ENCODE measurements at places on chromosomes 4 and X. TPM values are rescaled to one million over a fixed set of nuclear protein-coding genes. Genes with fewer than 3 reads are reported as not detected.

TIGD4 gene
- polyA plus RNA-seq, result 0.12 TPM

CXCL1 gene
- polyA plus RNA-seq, result not detected

COL4A5 gene
- not detected for polyA plus RNA-seq

FABP2 gene
- not detected for polyA plus RNA-seq

SMPX gene
- polyA plus RNA-seq, result not detected

INPP4B gene
- polyA plus RNA-seq, result 0.27 TPM

TRIM61 gene
- polyA plus RNA-seq, result 2.2 TPM

PHKA2 gene
- polyA plus RNA-seq, result 9.4 TPM

OGT gene
- polyA plus RNA-seq, result 30.9 TPM

NPNT gene
- not detected for polyA plus RNA-seq

GRCh38 chrX:1411326-1411725, 19.4 kb upstream of the SLC25A6 start:
- peaks cover 9% of the 10 kb centered on the region for H3K36me3 ChIP-seq
- peaks cover 5% of the 10 kb centered on the region for H3K4me1 ChIP-seq
- H3K4me3 ChIP-seq, result no peak overlapping the region
- no peak overlapping the region for H3K27ac ChIP-seq
- DNase-seq, result no peak

GRCh38 chr4:124807421-124807820, 94.9 kb upstream of the ANKRD50 start:
- no peak overlapping the region for H3K27ac ChIP-seq
- H3K27me3 ChIP-seq, result no peaks in the 10 kb centered on the region
- DNase-seq, result no peak
- H3K36me3 ChIP-seq, result no peaks in the 10 kb centered on the region
- no peak overlapping the region for H3K4me3 ChIP-seq

GRCh38 chrX:28835991-28836390, 248.7 kb downstream of the IL1RAPL1 start:
- no peak overlapping the region for H3K27ac ChIP-seq
- H3K36me3 ChIP-seq, result no peaks in the 10 kb centered on the region
- no peaks in the 10 kb centered on the region for H3K27me3 ChIP-seq
- H3K4me3 ChIP-seq, result no peak overlapping the region
- DNase-seq, result no peak

DNA sequence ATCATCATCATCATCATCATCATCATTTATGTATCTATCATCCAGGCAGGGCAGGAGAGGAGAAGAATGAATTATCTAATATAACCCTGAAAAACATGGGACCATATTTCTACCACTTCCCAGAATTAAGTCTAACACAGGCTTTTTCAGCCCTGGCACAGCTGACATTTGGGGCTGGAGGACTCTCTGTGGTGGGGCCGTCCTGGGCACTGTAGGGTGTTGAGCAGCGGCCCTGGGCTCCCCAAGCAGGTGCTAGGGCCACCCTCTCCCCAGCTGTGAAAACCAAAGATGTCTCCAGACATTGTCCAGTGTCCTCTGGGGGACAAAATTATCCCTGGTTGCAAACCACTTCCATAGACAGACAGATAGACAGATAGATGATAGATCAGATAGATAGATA, 288.4 kb downstream of the CRLF2 start:
- no peaks in the 10 kb centered on the region for H3K4me1 ChIP-seq
- H3K4me3 ChIP-seq, result no peak overlapping the region
- no peak overlapping the region for H3K27ac ChIP-seq
- DNase-seq, result no peak
- no peaks in the 10 kb centered on the region for H3K27me3 ChIP-seq

DNA sequence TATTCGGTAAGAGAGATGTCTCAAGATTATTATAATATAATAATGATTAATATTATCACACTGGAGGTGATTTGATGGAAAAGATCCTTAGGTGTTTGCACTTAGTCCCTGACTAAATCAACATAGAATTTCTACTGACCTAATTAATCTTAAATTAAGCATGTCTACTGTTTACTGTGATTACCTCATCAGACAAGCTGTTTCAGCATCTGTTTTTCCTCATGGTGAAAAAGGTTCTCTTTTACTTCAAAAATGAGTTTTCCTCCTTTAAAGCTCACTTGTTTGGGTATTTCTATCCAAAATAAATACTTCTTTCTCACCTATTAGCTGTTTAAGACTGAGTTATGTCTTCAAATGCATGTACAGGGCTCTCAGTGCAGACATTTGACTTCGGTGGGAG, 407.8 kb downstream of the NKX6-1 start:
- H3K27ac ChIP-seq, result no peak overlapping the region
- no peak for DNase-seq
- H3K27me3 ChIP-seq, result no peaks in the 10 kb centered on the region
- no peak overlapping the region for H3K4me3 ChIP-seq

- H3K27me3 ChIP-seq, result no peaks in the 10 kb centered on the region
- H3K4me3 ChIP-seq, result no peak overlapping the region
- no peak overlapping the region for H3K27ac ChIP-seq
Measured at GRCh38 chr4:22474636-22475310, 41.1 kb downstream of the ADGRA3 start.

GRCh38 chr4:67104145-67104544, 441.2 kb downstream of the CENPC start:
- H3K27ac ChIP-seq, result no peak overlapping the region
- no peaks in the 10 kb centered on the region for H3K27me3 ChIP-seq
- DNase-seq, result no peak
- H3K4me3 ChIP-seq, result no peak overlapping the region
- H3K4me1 ChIP-seq, result no peaks in the 10 kb centered on the region

DNA sequence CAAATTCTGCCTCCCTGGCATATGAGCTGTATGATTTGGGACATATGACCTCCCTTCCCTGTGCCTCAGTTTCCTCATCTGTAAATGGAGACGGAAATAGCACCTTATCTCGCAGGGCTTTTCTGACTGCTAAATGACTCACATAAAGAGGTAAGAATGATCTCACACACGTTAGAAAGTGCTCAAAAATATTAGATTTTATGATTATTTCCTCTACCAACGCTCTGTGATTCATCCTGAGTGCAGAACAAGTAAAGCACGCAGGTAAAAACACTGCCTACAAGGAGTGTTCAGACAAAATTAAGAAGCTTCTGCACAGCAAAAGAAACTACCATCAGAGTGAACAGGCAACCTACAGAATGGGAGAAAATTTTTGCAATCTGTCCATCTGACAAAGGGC, 21.1 kb downstream of the ACSL1 start:
- H3K27me3 ChIP-seq, result no peaks in the 10 kb centered on the region
- no peaks in the 10 kb centered on the region for H3K36me3 ChIP-seq
- peak overlapping the region; percentile 24 for H3K27ac ChIP-seq
- H3K4me1 ChIP-seq, result peaks cover 31% of the 10 kb centered on the region

- H3K4me3 ChIP-seq, result no peak overlapping the region
- no peaks in the 10 kb centered on the region for H3K36me3 ChIP-seq
- H3K4me1 ChIP-seq, result no peaks in the 10 kb centered on the region
- no peaks in the 10 kb centered on the region for H3K27me3 ChIP-seq
- no peak overlapping the region for H3K27ac ChIP-seq
Measured at GRCh38 chr4:154067786-154068185, 278.9 kb upstream of the SFRP2 start.

DNA sequence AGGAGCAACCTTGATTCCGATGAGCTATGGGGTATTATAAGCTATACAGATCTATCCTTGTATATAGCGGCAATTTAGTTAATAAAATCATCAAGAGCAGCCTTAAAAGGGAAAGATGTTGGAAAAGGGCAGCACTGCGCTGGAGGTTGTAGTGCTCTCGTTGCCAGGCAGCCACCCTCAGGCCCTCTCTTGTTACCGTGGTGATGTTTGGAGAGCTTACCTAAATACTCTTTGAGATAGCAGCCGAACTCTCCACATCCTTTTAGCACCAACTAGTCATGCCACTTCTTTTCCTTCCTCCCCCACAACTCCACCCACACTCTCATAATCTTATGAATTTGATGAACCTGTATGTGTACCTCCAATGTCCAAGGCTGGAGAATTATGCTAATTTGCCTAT, 3.8 kb upstream of the RADX start:
- H3K4me1 ChIP-seq, result peaks cover 12% of the 10 kb centered on the region
- no peaks in the 10 kb centered on the region for H3K36me3 ChIP-seq
- no peak for DNase-seq
- peak overlapping the region; percentile 30 for H3K27ac ChIP-seq
- H3K27me3 ChIP-seq, result no peaks in the 10 kb centered on the region

GRCh38 chr4:58252656-58253055, 1142.5 kb upstream of the IGFBP7 start:
- no peak overlapping the region for H3K27ac ChIP-seq
- no peak for DNase-seq
- no peaks in the 10 kb centered on the region for H3K36me3 ChIP-seq
- no peak overlapping the region for H3K4me3 ChIP-seq
- H3K4me1 ChIP-seq, result no peaks in the 10 kb centered on the region

DNA sequence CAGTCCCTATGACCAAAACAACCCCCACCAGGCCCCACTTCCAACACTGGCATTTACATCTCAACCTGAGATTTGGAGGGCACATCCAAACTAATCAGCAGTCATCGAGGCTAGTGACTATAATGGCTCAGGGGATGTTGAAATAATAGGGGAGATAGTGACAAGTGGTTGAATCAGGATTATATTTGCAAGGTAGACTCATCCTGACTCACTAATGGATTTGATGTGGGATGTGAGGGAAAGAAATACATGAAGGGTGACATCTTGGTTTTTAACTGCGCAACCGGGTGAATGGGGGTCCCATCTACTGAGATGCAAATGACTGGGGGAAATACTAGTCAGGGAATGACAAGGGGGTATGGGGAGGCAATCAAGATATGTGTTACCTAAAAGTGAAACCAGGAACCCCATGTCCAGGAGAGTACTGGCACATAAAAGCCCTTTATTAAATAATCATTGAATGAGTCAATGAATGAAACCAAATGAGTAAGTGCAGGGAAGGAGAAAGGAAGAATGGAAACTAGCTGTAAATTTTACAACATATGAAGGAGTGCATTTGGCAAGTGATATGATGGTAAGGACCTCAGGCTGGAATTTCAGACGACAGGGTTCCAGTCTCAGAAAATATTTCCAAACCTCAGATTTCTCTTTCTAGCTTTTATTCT, 78.3 kb downstream of the PARM1 start:
- DNase-seq, result no peak
- peaks cover 44% of the 10 kb centered on the region for H3K36me3 ChIP-seq
- H3K27ac ChIP-seq, result no peak overlapping the region
- peaks cover 14% of the 10 kb centered on the region for H3K4me1 ChIP-seq

DNA sequence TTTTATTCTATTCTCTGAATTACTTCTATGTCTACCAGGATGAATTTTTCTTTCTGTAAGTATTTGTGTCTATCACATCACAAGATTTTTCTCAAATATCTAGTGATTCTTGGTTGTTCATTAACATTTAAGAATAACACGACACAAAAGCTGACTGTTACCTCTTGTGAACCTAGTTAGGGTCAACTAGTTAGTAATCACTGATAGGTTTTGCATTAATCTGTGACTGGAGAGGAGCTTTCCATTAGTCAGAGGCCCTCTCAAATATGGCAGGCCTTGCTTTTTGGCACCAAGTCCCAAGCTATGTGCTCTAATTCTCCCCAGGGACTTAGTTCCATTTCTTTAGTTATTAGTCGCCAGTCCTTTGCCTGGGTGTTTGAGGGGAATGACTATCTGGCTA, 259.2 kb downstream of the CFAP299 start:
- H3K36me3 ChIP-seq, result no peaks in the 10 kb centered on the region
- no peaks in the 10 kb centered on the region for H3K27me3 ChIP-seq
- no peak overlapping the region for H3K4me3 ChIP-seq
- no peak for DNase-seq
- no peak overlapping the region for H3K27ac ChIP-seq
- peaks cover 3% of the 10 kb centered on the region for H3K4me1 ChIP-seq

DNA sequence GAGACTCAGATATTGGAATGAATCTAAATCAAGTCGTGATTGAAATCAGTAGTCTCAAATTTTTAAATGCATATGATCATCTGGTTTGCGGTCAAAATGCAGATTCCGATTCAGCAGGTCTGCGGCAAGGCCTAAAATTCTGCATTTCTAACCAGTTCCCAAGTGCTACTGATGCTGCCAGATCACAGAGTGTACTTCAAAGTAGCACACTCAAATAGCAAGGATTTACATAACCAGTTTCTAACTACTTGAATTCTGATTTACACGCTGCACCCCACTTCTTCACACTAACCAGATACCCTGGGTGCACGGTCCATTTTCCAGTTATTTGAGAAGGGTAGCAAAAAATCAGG, 752 bp downstream of the MBTPS2 start:
- no peaks in the 10 kb centered on the region for H3K27me3 ChIP-seq
- peak overlapping the region; percentile 92 for H3K4me3 ChIP-seq
- no peak for DNase-seq
- H3K36me3 ChIP-seq, result peaks cover 4% of the 10 kb centered on the region

DNA sequence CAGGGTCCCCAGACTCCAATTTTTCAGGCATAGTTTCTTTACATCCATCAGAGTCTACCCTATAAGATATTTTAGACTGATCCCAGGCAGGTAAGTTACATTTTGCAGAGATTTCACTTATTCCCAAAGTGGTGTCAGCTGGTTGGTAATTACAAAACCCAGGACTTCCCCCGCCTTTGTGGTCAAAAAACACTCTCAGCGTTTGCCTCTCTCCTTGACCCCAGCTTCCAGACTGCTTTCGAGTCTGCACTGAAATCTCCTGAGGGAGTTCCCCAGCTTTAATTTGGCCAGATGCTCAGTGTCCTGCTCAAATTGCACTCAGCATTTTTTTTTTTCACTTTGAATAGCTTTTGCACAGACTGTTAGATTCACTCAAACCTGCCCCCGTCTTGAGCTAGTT, 11.2 kb upstream of the AMOT start:
- H3K27ac ChIP-seq, result peak overlapping the region; percentile 20
- H3K36me3 ChIP-seq, result no peaks in the 10 kb centered on the region
- no peaks in the 10 kb centered on the region for H3K27me3 ChIP-seq
- DNase-seq, result no peak
- no peak overlapping the region for H3K4me3 ChIP-seq

GRCh38 chr4:120667102-120667501, 255.4 kb downstream of the PRDM5 start:
- DNase-seq, result no peak
- H3K4me3 ChIP-seq, result no peak overlapping the region
- no peaks in the 10 kb centered on the region for H3K27me3 ChIP-seq
- H3K4me1 ChIP-seq, result no peaks in the 10 kb centered on the region
- H3K36me3 ChIP-seq, result no peaks in the 10 kb centered on the region

- no peak overlapping the region for H3K27ac ChIP-seq
- no peak for DNase-seq
- H3K4me1 ChIP-seq, result peaks cover 29% of the 10 kb centered on the region
- peaks cover 3% of the 10 kb centered on the region for H3K27me3 ChIP-seq
- no peaks in the 10 kb centered on the region for H3K36me3 ChIP-seq
Measured at GRCh38 chr4:76546759-76547742, 112.0 kb downstream of the SHROOM3 start.

- H3K4me1 ChIP-seq, result peaks cover 8% of the 10 kb centered on the region
- no peak for DNase-seq
- H3K27me3 ChIP-seq, result no peaks in the 10 kb centered on the region
- H3K36me3 ChIP-seq, result peaks cover 12% of the 10 kb centered on the region
Measured at GRCh38 chr4:77015390-77015789, 60.4 kb downstream of the CCNI start.

GRCh38 chrX:38861489-38861888, 60.2 kb downstream of the MID1IP1 start:
- H3K27ac ChIP-seq, result no peak overlapping the region
- H3K27me3 ChIP-seq, result no peaks in the 10 kb centered on the region
- H3K36me3 ChIP-seq, result no peaks in the 10 kb centered on the region
- H3K4me1 ChIP-seq, result no peaks in the 10 kb centered on the region

- no peaks in the 10 kb centered on the region for H3K36me3 ChIP-seq
- no peaks in the 10 kb centered on the region for H3K4me1 ChIP-seq
- no peak overlapping the region for H3K27ac ChIP-seq
- H3K27me3 ChIP-seq, result no peaks in the 10 kb centered on the region
- DNase-seq, result no peak
- no peak overlapping the region for H3K4me3 ChIP-seq
Measured at GRCh38 chr4:124946696-124947095, 234.2 kb upstream of the ANKRD50 start.
